ENCODE measurements at places on chromosomes 3 and 15. TPM values are rescaled to one million over a fixed set of nuclear protein-coding genes. Genes with fewer than 3 reads are reported as not detected.

GRCh38 chr3:197030379-197031314, 1.0 kb upstream of the MELTF start:
- peaks cover 68% of the 10 kb centered on the region for H3K27me3 ChIP-seq
- H3K4me1 ChIP-seq = peaks cover 18% of the 10 kb centered on the region
- peak overlapping the region; percentile 54 for H3K27ac ChIP-seq
- no peak overlapping the region for H3K4me3 ChIP-seq
- H3K36me3 ChIP-seq = no peaks in the 10 kb centered on the region

DNA sequence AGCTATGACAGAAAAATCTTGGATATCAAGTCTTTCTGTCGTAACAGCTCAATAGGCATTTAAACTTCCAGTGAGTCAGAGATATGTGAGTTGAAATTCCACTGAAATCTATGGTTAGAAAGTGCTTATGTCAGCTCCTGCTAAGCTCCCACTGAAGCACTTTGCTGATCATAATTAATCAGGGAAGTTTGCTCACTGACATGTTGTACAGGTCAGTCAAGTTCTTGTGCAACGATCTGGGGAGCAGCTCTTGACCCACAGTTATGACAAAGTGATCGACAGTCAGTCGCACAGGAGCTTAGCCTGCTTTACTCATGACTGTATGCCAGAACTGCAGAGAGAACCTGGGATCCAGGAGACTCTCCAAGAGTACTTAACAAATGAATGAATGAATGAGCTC, 453.5 kb downstream of the SOX2 start:
- no peak overlapping the region for H3K4me3 ChIP-seq
- no peak overlapping the region for H3K27ac ChIP-seq
- DNase-seq = no peak
- no peaks in the 10 kb centered on the region for H3K4me1 ChIP-seq
- H3K36me3 ChIP-seq = no peaks in the 10 kb centered on the region

- peaks cover 12% of the 10 kb centered on the region for H3K36me3 ChIP-seq
- H3K27ac ChIP-seq = peak overlapping the region; percentile 87
- peaks cover 46% of the 10 kb centered on the region for H3K4me1 ChIP-seq
- peak overlapping the region; percentile 68 for H3K4me3 ChIP-seq
- H3K27me3 ChIP-seq = no peaks in the 10 kb centered on the region
- peak; percentile 45 for DNase-seq
Observed at GRCh38 chr3:16480861-16481545, 32.5 kb downstream of the RFTN1 start.

DNA sequence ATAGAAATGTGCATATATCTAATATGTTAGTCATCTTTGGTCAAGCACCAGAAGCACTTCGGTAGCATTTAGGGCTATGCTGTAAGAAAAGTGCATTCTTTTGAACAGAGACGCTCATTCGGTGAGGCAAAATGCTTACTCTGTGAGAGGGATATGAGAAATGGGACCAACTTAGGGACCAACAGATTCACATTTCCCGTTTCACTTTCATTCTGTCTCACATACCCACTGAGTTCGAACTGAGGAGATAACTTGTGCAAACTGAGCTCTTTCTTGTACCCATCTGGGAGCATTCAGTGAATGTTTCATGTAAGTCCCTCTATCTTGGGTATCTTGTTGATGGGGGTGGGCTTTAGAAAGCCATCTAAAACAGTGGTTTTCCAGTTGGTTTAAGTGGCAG, 135.3 kb downstream of the FEZF2 start:
- H3K27me3 ChIP-seq = no peaks in the 10 kb centered on the region
- no peak for DNase-seq
- no peak overlapping the region for H3K27ac ChIP-seq
- no peaks in the 10 kb centered on the region for H3K36me3 ChIP-seq
- H3K4me3 ChIP-seq = no peak overlapping the region

- H3K4me1 ChIP-seq = peaks cover 19% of the 10 kb centered on the region
- no peaks in the 10 kb centered on the region for H3K36me3 ChIP-seq
- H3K4me3 ChIP-seq = peak overlapping the region; percentile 87
- DNase-seq = peak; percentile 29
- peak overlapping the region; percentile 67 for H3K27ac ChIP-seq
Observed at GRCh38 chr3:194255252-194256039, 95.7 kb downstream of the CPN2 start.

GRCh38 chr3:50583897-50584296, 14.6 kb downstream of the HEMK1 start:
- peaks cover 3% of the 10 kb centered on the region for H3K36me3 ChIP-seq
- H3K4me3 ChIP-seq = no peak overlapping the region
- no peak for DNase-seq
- H3K4me1 ChIP-seq = no peaks in the 10 kb centered on the region
- no peak overlapping the region for H3K27ac ChIP-seq

- no peak for DNase-seq
- no peaks in the 10 kb centered on the region for H3K4me1 ChIP-seq
- peaks cover 22% of the 10 kb centered on the region for H3K36me3 ChIP-seq
Observed at GRCh38 chr3:48974076-48974864, 15.8 kb upstream of the P4HTM start.

DNA sequence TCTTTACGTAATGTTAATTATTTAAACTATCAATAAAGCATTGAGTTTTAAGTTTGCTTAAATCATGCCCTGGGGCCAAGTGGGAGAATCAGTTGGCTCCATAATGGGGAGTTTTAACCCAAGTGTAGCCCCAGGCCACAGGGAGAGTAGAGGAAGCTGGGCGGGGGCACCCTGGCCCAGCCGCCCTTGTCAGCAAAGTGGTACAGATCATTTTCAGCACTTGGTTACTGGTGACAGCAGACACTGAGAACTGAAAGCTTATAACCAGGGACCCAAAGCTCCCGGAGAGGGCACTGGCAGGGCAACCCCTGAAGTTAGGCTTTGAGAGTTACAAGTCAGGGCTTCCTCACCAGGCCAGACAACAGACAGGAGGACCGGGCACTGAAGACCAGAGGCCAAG, 90.6 kb downstream of the SEMA5B start:
- no peaks in the 10 kb centered on the region for H3K36me3 ChIP-seq
- peaks cover 2% of the 10 kb centered on the region for H3K4me1 ChIP-seq
- DNase-seq = no peak
- H3K4me3 ChIP-seq = no peak overlapping the region

DNA sequence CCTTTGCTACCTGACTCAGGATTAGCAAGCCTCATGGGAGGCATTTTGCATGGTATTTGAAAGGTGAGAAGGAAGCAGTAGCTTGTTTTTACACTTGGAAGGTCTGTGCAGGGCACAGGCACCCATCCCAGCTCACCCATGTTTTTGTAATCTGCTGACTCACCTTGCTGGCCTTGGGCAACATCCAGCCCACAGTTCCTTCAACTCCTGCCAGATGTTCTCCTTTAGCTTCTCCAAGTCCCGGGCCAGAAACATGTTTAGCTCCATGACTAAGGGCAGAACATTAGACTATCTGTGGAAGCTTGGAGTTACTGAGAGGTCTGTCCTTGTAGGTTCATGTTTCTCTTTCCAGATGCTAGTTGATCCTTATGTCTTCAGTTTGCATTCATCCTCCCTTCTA, 12.4 kb upstream of the ZNF770 start:
- H3K27me3 ChIP-seq = peaks cover 8% of the 10 kb centered on the region
- no peaks in the 10 kb centered on the region for H3K4me1 ChIP-seq
- H3K27ac ChIP-seq = no peak overlapping the region
- H3K36me3 ChIP-seq = no peaks in the 10 kb centered on the region
- DNase-seq = no peak

DNA sequence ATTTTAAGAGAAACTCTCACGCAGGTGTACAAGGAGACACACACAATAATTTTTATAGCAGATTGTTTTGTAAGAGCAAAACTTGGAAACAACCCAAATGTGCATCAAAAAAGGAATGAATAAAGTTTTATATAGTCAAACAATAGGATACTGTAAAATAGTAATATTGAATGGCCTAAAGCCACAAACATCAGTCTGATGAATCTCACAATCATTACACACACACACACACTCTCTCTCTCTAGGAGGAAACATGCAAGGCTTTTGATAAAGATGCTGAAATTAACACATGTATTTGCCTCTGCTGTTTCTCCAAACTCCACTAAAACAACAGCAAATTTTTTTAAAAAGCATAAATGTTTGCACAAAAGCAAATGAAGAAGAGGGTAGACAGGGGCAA, 37.3 kb downstream of the ADIPOQ start:
- DNase-seq = no peak
- H3K27me3 ChIP-seq = no peaks in the 10 kb centered on the region
- H3K4me3 ChIP-seq = no peak overlapping the region
- H3K4me1 ChIP-seq = no peaks in the 10 kb centered on the region
- H3K36me3 ChIP-seq = no peaks in the 10 kb centered on the region

POMGNT2 gene
- not detected for polyA plus RNA-seq

All from naive B cell (primary cell).